ENCODE measurements at places on chromosomes 3 and 15. TPM values are rescaled to one million over a fixed set of nuclear protein-coding genes. Genes with fewer than 3 reads are reported as not detected.

GOLGA8J gene
- not detected for polyA plus RNA-seq

STXBP5L gene
- 9.3 TPM for polyA plus RNA-seq

CA12 gene
- 0.62 TPM for polyA plus RNA-seq

STRIT1 gene
- 1.1 TPM for polyA plus RNA-seq

C3orf85 gene
- polyA plus RNA-seq = not detected

GOLGA8S gene
- polyA plus RNA-seq = not detected

NEK10 gene
- 17.6 TPM for polyA plus RNA-seq

SH2D7 gene
- not detected for polyA plus RNA-seq

ARHGAP31 gene
- not detected for polyA plus RNA-seq

LSAMP gene
- 89.6 TPM for polyA plus RNA-seq

DRD3 gene
- polyA plus RNA-seq = 0.18 TPM

PSTPIP1 gene
- polyA plus RNA-seq = not detected

Measured in neural cell (in vitro differentiated cells).